Activated CD8-positive, alpha-beta T cell treated with anti-CD3 and anti-CD28 coated beads for 36 hours (primary cell): ENCODE measurements at places on chromosomes 5 and 9. TPM values are rescaled to one million over a fixed set of nuclear protein-coding genes. Genes with fewer than 3 reads are reported as not detected.

WHRN gene
- 12.6 TPM for total RNA-seq

ERAP2 gene
- 44.5 TPM for total RNA-seq

PCDHB10 gene
- not detected for total RNA-seq

PCDHGA8 gene
- total RNA-seq: not detected

FOXD4L5 gene
- 0.11 TPM for total RNA-seq

ADGRD2 gene
- not detected for total RNA-seq

TAF11L11 gene
- not detected for total RNA-seq

- DNase-seq: no peak
Observed at GRCh38 chr5:120151825-120152224, 312.3 kb upstream of the PRR16 start.

GRCh38 chr5:10712574-10713366 is 48.3 kb downstream of the DAP start:
- no peak for DNase-seq

DNA sequence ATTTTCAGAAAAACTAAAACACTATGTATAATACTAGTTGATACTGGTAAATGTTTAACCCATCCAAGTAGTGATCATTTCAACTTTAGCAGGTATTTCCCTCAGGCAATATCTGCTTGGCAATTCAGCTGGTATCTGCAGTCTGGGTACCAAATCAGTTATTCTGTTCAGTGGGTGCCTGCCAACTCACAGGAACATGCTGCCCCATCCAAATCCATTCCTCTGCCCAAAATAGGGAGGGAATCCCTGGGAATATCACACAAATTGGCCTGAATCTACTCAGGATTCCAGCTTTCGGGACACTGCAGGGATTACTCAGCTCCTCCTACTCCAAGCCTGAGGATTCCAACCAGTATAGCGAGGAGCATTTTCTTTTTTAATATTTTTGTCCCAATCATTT is 61.7 kb upstream of the PDE4D start:
- DNase-seq: no peak

GRCh38 chr5:14185326-14186058 is 42.4 kb downstream of the TRIO start:
- no peak for DNase-seq

DNA sequence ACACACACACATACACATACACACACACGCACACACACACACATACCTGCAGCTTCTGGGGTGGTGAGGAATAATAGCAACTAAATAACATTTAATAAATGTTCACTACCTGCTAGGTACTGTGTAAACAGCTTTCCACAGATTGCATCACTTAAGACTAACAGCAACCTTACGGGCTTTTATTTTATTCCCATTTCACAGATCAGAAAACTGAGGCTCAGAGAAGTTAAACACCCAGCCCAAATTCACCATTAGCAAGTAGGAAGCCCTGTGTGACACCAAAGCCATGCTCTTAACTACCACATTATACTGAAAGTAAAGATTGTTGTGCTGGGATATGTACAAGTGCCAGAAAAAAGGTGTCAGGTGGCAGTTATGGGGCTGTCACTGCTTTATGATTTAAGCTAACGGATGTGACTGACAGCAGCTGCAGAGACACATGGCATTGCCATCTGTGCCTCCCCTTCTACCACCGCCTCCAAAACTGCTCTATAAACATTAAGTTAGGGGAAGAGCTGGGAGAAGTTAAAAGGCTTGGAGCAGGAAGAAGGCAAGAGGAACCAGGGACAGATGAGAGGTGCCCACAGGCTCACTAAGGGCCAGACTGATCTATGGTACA is 13.6 kb downstream of the MTMR12 start:
- no peak for DNase-seq

DNA sequence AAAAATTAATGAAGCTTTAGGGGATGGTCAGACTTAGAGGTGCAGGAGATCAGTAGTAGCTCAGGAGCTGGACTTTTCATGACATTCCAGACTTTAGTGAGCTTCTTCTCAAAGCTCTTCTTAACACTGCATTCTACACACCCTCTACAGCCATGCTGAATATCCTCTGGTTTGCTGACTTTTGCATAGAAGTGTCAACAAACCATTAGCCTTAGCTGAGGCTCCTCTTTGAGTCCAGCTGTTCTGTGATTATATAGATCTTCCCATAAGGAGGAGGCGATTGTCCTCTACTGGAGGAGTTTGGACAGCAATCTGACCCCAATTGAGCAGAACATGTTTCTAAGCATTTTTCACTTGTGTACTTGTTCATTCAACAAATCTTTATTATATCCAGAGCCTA is 75.0 kb upstream of the RUSC2 start:
- DNase-seq: no peak

GRCh38 chr5:156435101-156435500 is 108.1 kb downstream of the SGCD start:
- no peak for DNase-seq

- DNase-seq: no peak
Observed at GRCh38 chr5:123827811-123828210, 315.8 kb downstream of the CSNK1G3 start.

- DNase-seq: no peak
Observed at GRCh38 chr5:1463326-1464095, 18.3 kb upstream of the SLC6A3 start.

- DNase-seq: no peak
Observed at GRCh38 chr9:18126831-18127498, 347.0 kb upstream of the ADAMTSL1 start.

GRCh38 chr9:1198085-1198484 is 147.9 kb downstream of the DMRT2 start:
- DNase-seq: no peak

DNA sequence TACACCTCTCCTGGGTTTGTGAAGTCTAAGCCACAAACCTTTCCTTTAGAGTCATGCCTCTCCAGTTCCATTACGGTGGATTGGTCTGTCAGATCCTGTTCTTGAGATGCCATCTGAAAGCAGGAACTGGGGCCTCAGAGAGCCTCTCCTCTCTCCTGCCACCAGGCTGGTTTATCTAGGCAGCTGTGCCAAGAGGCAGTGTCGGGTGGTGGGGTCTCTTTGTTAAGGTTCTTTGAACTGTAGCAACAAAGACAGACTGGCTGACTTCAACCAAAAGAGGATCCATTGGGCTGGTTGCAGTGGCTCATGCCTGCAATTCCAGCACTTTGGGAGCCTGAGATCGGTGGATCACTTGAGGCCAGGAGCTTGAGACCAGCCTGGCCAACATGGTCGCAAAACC is 66.0 kb upstream of the ANGPTL2 start:
- no peak for DNase-seq

DNA sequence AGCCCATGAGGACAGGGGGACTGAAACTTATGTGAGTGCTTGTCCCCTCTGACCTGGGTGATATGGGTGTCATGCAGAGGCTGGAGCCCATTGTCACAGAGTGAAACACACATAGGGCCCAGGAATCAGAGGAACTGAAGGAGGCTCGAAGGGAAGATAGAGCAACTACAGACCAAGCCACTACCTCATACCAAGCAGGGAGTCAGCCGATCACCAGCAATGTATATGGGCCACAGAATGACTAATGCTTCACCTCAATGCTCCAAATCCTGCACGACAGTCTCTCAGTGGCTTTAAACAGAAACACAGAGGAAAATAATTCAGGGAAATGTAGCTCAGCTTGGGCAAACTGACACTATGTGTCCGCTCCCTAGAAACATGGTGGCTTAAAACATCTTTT is 8.9 kb upstream of the FBXW11 start:
- DNase-seq: no peak

GRCh38 chr5:23260621-23261020 is 246.8 kb upstream of the PRDM9 start:
- no peak for DNase-seq

GRCh38 chr5:1185629-1186350 is 15.6 kb upstream of the SLC6A19 start:
- DNase-seq: no peak

GRCh38 chr5:133470841-133471240 is 141.5 kb downstream of the FSTL4 start:
- no peak for DNase-seq

- DNase-seq: no peak
Observed at GRCh38 chr9:20623748-20624124, 1.4 kb upstream of the MLLT3 start.
